H1 (cell line): ENCODE measurements at places on chromosomes 3 and 15. TPM values are rescaled to one million over a fixed set of nuclear protein-coding genes. Genes with fewer than 3 reads are reported as not detected.

COMMD2 gene
- total RNA-seq = 51.6 and 57.2 TPM in 2 replicates

- H3K4me3 ChIP-seq = no peak overlapping the region
- no peak for DNase-seq
These were observed 51.7 kb downstream of the SLC6A6 start for GRCh38 chr3:14453876-14454638.

DNA sequence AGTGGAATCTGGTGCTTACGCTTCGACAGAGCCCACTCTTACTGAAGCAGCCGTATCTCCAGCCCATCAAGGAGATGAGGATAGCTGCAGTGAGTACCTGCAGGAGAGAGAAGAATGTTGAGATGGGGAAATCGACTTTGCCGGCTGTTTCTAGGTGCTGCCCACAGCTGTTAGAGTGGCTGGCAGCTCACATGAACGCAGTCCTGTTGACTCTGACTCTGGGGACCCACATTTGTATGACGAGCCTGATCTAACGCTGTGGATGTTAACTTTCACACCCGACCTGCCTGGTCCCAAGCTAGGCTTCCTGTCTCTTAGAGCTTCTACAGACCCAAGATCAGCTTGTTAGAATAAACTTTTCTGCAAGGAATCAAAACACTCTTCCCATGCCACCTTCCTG is 8.9 kb upstream of the DYNLT2B start:
- no peak overlapping the region for H3K27ac ChIP-seq
- H3K4me3 ChIP-seq = no peak overlapping the region
- H3K27me3 ChIP-seq = no peaks in the 10 kb centered on the region
- H3K36me3 ChIP-seq = no peaks in the 10 kb centered on the region

GRCh38 chr15:80823120-80823519 is 44.0 kb downstream of the CEMIP start:
- no peak overlapping the region for H3K4me3 ChIP-seq
- H3K27ac ChIP-seq = no peak overlapping the region
- H3K36me3 ChIP-seq = no peaks in the 10 kb centered on the region
- H3K27me3 ChIP-seq = no peaks in the 10 kb centered on the region

- no peaks in the 10 kb centered on the region for H3K27me3 ChIP-seq
- no peaks in the 10 kb centered on the region for H3K36me3 ChIP-seq
- H3K4me3 ChIP-seq = no peak overlapping the region
- no peak overlapping the region for H3K27ac ChIP-seq
These were observed 56.3 kb downstream of the TP63 start for GRCh38 chr3:189687475-189687874.

- H3K36me3 ChIP-seq = no peaks in the 10 kb centered on the region; the same call in 1 of the 2 replicates
- H3K27ac ChIP-seq = no peak overlapping the region
- no peaks in the 10 kb centered on the region for H3K27me3 ChIP-seq
- H3K4me1 ChIP-seq = no peaks in the 10 kb centered on the region
- no peak overlapping the region for H3K4me3 ChIP-seq
- DNase-seq = no peak
These were observed 34.8 kb downstream of the LMCD1 start for GRCh38 chr3:8536096-8537056.

DNA sequence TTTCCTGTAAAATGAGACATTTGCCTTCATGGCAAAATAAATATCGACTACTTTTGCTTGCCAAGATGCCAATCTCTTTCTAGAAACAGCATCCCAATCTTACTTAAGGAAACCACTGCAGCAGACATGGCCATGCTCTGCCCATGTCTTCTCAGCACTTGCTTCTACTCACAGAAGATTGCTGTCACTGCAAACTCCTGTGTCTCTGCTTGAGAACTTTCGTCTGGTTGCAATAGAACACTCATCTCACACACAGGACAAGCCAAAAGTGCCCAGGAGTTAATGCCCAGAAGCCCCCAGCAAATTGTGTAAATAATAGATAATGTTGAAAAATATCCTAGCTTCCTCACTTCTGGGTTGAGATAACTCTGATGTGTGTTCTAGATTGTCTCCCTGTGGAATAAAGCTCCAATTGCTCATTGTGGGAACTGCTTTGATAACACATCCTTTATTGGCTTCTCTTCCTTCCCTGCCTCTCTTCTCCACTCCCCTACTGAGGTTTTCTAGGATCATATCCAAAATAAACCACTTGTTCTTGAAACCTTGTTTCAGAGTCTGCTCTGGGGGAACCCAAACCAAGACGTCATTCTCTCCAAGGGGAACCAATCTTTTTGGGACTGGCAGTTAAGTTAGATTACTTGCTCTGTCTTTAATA is 156.3 kb upstream of the STRIT1 start:
- no peaks in the 10 kb centered on the region for H3K27me3 ChIP-seq
- no peaks in the 10 kb centered on the region for H3K36me3 ChIP-seq
- no peak for DNase-seq
- H3K27ac ChIP-seq = no peak overlapping the region

- H3K27me3 ChIP-seq = no peaks in the 10 kb centered on the region
- no peaks in the 10 kb centered on the region; the same call in 1 of the 2 replicates for H3K4me1 ChIP-seq
- no peaks in the 10 kb centered on the region for H3K36me3 ChIP-seq
- H3K27ac ChIP-seq = no peak overlapping the region
These were observed 2.0 kb upstream of the TRIM59 start for GRCh38 chr3:160451602-160452001.

GRCh38 chr3:183824761-183825455 is 469 bp downstream of the MAP6D1 start:
- peak overlapping the region; percentile 71 for H3K4me3 ChIP-seq
- H3K27me3 ChIP-seq = no peaks in the 10 kb centered on the region
- H3K27ac ChIP-seq = no peak overlapping the region
- H3K4me1 ChIP-seq = peaks cover 3% of the 10 kb centered on the region

BHLHE40 gene
- total RNA-seq = 2.0 and 2.2 TPM in 2 replicates

GRCh38 chr3:150370122-150370602 is 37.9 kb upstream of the TSC22D2 start:
- DNase-seq = no peak
- H3K27me3 ChIP-seq = no peaks in the 10 kb centered on the region
- no peaks in the 10 kb centered on the region for H3K36me3 ChIP-seq
- H3K4me1 ChIP-seq = peaks cover 10% of the 10 kb centered on the region

- no peaks in the 10 kb centered on the region for H3K4me1 ChIP-seq
- H3K36me3 ChIP-seq = no peaks in the 10 kb centered on the region
- DNase-seq = no peak
- H3K27me3 ChIP-seq = no peaks in the 10 kb centered on the region
- no peak overlapping the region for H3K4me3 ChIP-seq
These were observed 1441.5 kb downstream of the OTOL1 start for GRCh38 chr3:162938083-162938482.

CPNE4 gene
- 1.9 and 3.8 TPM in 2 replicates for total RNA-seq

DNA sequence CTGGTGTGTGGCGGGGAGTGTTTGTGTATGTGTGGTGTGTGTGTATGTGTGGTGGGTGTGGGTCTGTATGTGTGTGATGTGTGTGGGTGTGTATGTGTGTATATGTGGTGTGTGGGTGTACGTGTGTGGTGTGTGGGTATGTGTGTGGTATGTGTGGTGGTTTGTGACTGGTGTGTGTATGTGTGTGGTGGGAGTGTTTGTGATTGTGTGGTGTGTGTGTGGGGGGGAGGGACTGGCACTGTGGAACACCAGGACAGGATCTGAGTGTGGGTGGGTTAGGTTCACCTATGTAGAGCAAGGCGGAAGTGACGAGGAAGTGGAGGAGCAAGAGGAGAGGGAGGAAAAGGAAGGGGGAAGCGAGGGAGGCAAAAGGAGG is 510.8 kb downstream of the SHQ1 start:
- no peak overlapping the region for H3K4me3 ChIP-seq
- no peaks in the 10 kb centered on the region for H3K36me3 ChIP-seq
- no peak overlapping the region for H3K27ac ChIP-seq
- no peak for DNase-seq
- H3K4me1 ChIP-seq = peaks cover 3% of the 10 kb centered on the region

CHL1 gene
- total RNA-seq = 0.33 and 0.99 TPM in 2 replicates

CACNA1D gene
- 1.9 and 2.9 TPM in 2 replicates for total RNA-seq

- no peak overlapping the region for H3K27ac ChIP-seq
- H3K36me3 ChIP-seq = no peaks in the 10 kb centered on the region
- no peak overlapping the region for H3K4me3 ChIP-seq
- peak; percentile 73 for DNase-seq
- no peaks in the 10 kb centered on the region for H3K4me1 ChIP-seq
- H3K27me3 ChIP-seq = no peaks in the 10 kb centered on the region
These were observed 289.0 kb upstream of the RASGRP1 start for GRCh38 chr15:38853608-38854007.

GTPBP8 gene
- total RNA-seq = 25.8 and 28.8 TPM in 2 replicates

GP5 gene
- 0.10 and 0.13 TPM in 2 replicates for total RNA-seq

BCL2A1 gene
- total RNA-seq = not detected in 2 replicates

VIPR1 gene
- total RNA-seq = 10.1 and 11.3 TPM in 2 replicates

ALDH1A2 gene
- 0.24 and 0.31 TPM in 2 replicates for total RNA-seq

- no peak overlapping the region for H3K27ac ChIP-seq
- no peaks in the 10 kb centered on the region for H3K4me1 ChIP-seq
- H3K4me3 ChIP-seq = no peak overlapping the region
- no peak for DNase-seq
- H3K36me3 ChIP-seq = no peaks in the 10 kb centered on the region
These were observed 616.7 kb upstream of the SUCLG2 start for GRCh38 chr3:68271145-68271544.

GRCh38 chr3:145942052-145942451 is 218.9 kb downstream of the PLOD2 start:
- H3K4me3 ChIP-seq = no peak overlapping the region

DUOXA2 gene
- total RNA-seq = not detected in 2 replicates

ALS2CL gene
- 4.3 and 4.8 TPM in 2 replicates for total RNA-seq

FILIP1L gene
- 0.09 and 0.33 TPM in 2 replicates for total RNA-seq

CYP11A1 gene
- 1.9 and 3.3 TPM in 2 replicates for total RNA-seq

DNA sequence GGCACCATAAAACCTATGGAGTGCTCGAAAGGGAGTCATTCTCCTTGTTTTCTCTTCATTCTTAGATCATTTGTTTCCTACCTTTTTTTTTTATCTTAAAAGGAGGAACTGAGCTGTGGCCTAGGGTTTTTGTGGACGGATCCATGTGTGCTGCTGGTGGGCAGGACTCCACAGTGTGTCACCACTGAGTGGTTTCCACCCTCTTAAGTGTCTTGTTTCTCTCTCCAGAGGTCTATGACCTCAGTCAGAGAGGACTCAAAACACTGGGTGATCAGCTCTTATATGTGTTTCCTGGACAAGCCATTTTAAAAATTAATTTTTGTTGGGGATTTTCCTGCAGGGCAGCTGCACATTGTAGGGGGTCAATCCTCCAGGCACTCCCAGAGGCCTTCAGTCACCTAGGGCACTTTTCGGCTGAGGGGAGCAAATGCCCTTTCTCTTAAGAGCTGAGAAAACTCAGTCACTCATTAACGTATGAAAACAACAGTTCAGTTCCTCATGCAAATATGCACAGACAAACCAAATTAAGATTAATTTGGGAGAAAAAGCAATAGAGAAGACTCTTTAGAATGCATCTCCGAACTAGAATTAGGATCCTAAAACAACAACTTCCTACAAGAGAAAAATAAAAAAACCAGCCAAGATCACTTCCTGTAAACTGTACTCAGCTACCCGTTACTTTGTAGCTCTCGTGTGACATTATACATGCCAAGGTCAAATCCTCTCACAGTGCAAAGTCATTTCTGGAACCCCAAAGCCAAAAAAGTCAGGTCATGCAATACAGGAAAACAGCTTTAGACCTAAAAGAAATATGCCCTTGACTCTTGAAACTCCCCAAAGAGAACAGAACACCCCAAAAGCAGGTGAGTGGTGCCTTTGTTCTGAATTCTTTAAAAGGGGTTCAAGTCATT is 27.6 kb upstream of the FAM3D start:
- H3K4me1 ChIP-seq = no peaks in the 10 kb centered on the region
- H3K4me3 ChIP-seq = no peak overlapping the region
- no peaks in the 10 kb centered on the region for H3K36me3 ChIP-seq
- no peak overlapping the region for H3K27ac ChIP-seq
- H3K27me3 ChIP-seq = no peaks in the 10 kb centered on the region

DNA sequence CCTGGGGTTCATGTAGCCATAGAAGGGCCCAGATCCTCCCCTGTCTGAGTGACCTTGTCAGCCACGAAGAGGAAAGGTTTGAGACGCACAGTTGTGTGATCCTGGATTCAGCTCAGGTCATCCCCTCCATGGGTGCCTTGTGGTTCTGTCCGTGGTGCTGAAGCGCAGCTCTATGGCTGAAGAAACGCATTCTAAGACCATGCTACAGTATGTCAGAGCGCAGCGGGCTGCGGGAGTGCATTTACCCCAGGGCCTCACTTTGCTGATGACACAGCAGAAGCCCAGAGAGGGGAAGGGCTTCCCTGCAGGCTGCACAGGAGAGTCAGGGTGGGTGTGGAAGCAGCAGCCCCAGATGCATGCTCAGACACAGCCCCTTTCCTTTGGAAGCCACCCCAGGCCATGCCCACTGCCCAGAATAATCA is 68.8 kb upstream of the IQSEC1 start:
- H3K4me3 ChIP-seq = no peak overlapping the region
- H3K4me1 ChIP-seq = no peaks in the 10 kb centered on the region
- DNase-seq = peak; percentile 83

ISG20 gene
- 2.9 and 4.0 TPM in 2 replicates for total RNA-seq

DNA sequence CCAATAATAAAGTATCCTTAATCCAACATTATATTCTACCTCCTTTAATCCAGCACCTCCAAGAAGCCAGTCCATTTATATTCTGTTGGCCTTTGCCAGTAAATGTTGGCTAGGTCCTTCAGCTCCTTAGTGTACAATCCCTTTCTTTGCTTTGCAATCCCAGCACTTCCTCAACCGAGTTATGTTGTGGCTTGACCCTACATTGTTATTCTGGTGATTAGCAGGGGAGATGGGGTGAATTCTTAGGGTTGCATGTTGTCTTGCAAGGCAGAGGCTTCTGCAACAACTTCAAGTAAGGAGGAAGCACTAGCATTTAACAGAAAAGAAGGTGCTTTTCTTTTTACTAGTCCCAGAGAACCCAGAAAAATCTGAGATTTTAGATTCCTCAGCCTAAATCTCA is 127.2 kb downstream of the CD47 start:
- DNase-seq = no peak
- no peaks in the 10 kb centered on the region for H3K36me3 ChIP-seq
- no peaks in the 10 kb centered on the region for H3K27me3 ChIP-seq
- H3K4me1 ChIP-seq = no peaks in the 10 kb centered on the region

NEK10 gene
- 0.50 and 0.84 TPM in 2 replicates for total RNA-seq

- no peak overlapping the region for H3K27ac ChIP-seq
- no peak for DNase-seq
- H3K4me3 ChIP-seq = no peak overlapping the region
These were observed 7.3 kb downstream of the TMEM43 start for GRCh38 chr3:14132120-14132519.

TGM4 gene
- not detected in 2 replicates for total RNA-seq

- H3K4me3 ChIP-seq = no peak overlapping the region
- H3K27me3 ChIP-seq = no peaks in the 10 kb centered on the region
- H3K27ac ChIP-seq = no peak overlapping the region
- H3K4me1 ChIP-seq = no peaks in the 10 kb centered on the region; the same call in 1 of the 2 replicates
These were observed 241.8 kb downstream of the TBC1D5 start for GRCh38 chr3:17500618-17501017.

DNA sequence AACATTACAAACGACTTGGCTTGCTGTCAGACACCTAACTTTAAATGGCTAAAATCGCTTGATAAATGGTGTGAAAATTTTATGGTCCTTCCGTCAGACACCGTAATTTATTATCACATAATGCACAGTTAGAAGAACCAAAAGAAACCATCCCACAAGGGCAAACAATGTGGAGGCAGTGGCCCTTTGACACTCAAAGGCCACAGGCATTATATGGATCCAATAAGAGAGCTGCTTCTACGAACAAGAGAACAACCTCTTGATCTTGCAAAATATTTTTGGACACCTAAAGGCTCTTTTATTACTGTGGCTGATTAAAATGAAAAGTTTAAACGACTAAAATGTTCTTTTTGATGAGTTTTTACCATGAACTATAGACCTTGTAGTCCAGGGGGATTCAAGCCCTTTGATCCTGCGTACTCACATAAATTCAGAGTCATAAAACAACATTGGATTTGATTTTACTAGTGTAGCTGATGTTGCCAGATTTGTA is 202.8 kb downstream of the FMN1 start:
- no peak overlapping the region for H3K27ac ChIP-seq
- no peaks in the 10 kb centered on the region; the same call in 1 of the 2 replicates for H3K4me1 ChIP-seq
- no peak for DNase-seq
- H3K36me3 ChIP-seq = no peaks in the 10 kb centered on the region

CLDN11 gene
- total RNA-seq = 10.5 and 12.5 TPM in 2 replicates
